T-helper 2 cell (primary cell): ENCODE measurements at places on chromosomes 4 and X.

DNA sequence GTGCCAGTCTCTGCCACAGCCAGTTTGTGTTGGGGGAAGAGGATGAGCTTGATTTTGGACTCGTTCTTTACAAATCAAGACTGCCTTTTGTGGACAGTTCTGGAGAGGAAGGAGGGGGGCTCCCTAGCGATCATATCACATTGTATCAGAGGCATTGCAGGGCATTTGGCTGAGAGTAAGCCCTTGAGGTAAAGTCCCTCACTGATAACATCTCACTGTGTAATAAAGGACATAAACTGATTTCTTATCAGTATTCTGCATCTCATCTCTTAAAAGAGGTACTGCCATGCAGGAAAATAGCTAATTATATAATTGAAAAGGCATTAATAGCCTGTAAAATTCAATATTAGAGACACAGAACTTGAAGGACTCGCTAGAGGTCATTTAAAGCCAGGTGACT lies 6.1 kb upstream of the IGFBP7 start:
- no peak for DNase-seq

DNA sequence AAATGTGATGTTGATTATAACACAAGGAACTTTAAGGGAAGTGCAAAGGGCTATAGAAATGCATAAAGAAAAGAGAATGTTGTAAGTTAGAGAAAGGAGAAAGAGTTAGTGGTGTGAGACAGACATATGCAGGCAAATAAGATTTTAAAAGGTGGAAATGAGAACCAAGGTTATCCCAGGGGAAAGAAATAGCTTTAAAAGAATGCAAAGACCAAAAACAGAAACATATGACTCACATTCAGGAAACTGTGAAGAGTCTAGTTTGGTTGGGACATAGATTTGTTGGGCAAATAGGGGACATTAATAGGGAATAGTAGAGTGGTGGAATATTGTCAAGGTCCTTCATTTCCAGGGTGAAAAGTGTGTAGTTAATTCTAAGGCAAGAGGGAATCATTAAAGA lies 52.4 kb downstream of the MAPK10 start:
- DNase-seq: no peak

DNA sequence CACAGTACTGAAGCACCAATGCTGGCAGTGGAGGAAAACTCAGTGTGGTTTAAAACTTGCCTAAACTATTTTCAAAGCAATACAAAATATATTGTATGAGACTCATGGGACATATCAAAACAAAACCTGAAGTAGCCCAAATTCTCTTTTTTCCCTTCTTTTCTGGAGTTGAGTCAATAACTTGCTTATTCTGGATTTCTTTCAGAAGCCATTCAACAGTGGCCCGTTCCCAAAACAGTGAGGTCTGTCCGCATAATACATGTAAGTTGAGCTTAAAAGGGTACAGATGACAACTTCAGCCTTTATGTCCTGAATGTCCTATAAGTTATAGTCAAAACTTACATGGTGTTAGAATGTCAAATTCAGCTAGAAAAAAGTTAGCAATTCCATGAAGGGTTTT lies 100.8 kb downstream of the SHISA3 start:
- DNase-seq: no peak

DNA sequence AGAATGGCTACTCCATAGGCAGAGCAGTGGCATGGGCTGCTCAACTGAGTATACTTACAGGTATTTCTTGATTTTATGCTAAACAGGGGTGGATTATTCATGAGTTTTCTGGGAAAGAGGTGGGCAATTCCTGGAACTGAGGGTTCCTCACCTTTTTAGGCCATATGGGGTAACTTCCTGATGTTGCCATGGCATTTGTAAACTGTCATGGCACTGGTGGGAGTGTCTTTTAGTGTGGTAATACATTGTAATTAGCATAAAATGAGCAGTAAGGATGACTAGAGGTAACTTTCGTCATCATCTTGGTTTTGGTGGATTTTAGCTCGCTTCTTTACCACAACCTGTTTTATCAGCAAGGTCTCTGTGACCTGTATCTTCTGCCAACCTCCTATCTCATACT lies 48.2 kb upstream of the HPSE start:
- DNase-seq: no peak

DNA sequence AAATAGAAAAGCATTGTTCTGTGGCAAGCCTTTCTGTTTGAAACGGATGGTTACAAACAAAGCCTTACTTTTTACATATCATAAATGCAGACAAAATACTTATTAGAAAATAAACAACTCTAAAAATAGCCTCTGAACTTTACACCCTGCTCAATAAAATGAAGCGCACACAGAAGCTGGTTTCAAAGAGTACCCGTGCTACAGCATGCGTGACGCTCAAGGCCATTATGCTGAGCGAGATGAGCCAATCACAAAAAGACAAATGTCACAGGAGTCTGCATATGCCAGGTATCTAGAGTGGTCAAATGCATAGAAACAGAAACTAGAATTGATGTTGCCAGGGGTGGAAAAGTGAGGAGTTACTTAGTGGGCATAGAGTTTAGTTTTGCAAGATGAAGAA lies 326.5 kb upstream of the GATB start:
- no peak for DNase-seq
